Hypothalamus (tissue), 51 donors: ENCODE measurements at places on chromosomes 5 and 9.

- no peak for DNase-seq
Observed at GRCh38 chr5:151078490-151079262, 2.2 kb downstream of the TNIP1 start.

DNA sequence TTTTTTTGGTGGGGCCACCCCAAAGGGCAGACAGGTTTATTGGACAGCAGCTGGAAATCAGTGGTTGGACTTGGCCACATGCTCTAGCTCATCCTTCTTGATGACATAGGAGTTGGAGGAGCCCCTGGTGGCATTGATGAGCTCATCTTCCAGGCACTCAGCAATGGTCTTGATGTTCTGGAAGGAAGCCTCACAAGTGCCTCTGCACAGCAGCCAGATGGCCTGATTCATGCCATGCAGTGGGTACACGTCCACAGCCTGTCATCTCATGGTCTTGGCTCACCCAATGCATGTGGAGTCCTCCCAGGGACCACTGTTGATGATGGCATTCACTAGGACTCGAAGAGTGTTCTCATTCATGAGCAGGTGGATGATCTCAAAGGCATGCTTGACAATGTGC lies 11.3 kb upstream of the RCL1 start:
- no peak for DNase-seq

DNA sequence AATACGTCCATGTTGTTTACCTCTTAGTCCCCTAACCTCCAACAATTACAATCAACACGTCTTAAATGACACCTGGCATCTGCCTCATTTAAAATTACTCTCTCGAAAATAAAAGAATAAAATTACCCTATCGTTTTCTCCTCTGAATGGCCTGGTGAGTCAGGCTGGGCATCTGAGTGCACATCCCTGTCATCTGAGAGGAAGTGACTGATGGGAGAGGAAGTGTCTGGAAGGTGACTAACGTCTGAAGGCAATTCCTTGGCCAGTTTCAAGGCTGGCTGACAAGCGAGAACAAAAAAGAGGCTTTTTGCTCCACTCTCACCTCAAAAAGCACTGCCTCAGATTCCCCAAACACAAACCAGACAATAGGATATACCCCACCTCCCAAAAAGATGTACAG lies 57.7 kb downstream of the MAPKAP1 start:
- DNase-seq, result no peak

DNA sequence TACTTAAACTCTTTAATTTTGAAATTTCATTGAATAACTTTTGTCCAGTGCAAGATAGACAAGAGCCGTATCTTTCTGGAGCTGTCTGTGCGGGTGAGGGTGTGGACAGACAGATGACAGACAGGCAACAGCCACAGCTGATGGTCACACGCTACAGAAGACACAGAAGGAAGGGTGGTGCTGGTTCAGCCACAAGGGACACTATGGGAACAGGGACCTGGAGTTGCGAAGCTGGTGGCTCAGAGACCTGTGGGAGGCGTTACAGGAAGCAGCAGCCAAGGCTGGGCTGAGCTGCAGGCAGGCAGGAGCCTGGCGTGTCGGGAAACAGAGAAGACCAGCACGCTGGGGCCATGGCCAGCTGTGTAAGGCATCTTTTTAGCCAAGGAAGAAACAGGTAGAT lies 104.4 kb downstream of the WNK2 start:
- no peak for DNase-seq

DNA sequence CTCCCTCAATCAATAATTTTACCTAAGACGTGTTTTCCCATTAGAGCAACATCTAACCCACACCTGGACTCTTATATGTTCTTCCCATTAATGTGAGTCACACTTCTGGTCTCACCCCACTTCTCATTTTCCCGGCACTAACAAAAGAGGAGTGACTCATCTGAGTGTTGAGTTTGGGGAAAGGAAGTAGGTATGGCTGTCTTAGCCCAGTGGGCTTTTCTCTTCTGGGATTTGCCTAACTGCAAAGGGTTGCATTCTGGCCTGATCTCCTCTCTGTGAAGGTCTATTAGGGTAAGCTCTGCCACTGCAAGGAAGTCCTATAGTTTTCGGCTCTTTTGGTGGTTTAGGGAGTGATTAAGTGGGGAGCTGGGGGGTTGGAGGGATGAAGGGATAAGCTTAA lies 195.6 kb downstream of the KIAA0825 start:
- no peak for DNase-seq

DNA sequence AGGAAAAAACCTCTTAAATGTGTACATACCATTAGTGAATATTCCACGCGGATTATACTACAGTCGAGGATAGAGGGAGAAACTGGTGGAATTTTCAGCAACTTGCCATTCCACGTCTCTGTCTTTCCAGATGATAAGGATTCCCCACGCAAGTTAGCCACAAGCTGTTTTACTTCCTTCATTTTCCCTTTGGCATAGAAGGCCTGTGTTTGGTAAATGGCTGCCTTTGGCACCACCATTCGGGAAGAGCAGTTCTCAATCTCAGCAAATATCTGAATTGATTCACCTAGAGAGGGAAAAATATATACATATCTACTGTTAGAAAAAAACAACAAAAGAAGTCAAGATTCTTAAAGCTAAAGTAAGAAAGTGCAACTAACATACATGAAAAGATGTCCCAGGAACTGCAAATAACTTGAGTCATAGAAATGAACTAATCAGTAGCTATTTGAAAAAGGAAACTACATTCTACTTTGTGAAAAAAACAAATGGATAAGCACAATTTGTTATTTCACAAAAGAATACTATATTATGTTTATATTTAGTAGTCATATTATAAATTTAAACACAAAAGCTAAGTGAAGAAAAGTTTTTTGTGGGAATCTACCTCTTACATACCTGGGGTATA lies 8.1 kb downstream of the ARRDC3 start:
- no peak for DNase-seq

DNA sequence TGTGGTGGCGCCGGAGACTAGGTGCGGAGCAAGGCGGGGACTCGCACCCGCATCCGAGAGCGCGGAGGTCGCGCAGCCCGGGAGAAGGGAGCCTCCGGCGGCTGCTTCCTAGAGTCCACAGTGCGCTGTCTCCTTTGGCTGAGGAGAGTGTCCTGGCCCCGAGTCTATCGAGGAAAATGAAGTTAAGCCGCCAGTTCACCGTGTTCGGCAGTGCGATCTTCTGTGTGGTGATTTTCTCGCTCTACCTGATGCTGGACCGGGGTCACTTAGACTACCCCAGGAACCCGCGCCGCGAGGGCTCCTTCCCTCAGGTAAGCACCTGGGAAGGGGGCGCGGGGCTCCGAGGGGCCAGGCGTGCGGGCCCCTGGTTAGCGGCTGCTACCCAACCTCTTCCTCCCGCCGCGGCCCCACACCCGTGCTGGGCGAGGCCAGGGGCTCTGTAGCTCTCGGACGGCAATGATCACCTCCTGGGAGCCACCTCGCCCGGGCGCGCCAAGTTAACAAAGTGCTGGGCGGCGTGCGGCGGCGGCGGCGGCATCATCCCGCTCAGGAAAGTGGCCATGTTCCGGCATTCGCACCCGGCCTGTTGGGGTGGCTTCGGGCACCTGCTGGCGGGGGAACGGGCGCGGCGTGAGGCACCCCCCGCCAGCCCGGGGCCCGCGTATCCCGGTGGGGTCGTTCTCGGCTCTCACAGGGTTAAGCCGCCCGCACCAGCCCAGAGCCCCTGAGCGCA lies 681 bp downstream of the MAN2A1 start:
- no peak for DNase-seq

- DNase-seq, result no peak
Observed at GRCh38 chr5:107257885-107258520, 412.7 kb downstream of the EFNA5 start.

- no peak for DNase-seq
Observed at GRCh38 chr5:160467555-160468362, 46.1 kb downstream of the PTTG1 start.

DNA sequence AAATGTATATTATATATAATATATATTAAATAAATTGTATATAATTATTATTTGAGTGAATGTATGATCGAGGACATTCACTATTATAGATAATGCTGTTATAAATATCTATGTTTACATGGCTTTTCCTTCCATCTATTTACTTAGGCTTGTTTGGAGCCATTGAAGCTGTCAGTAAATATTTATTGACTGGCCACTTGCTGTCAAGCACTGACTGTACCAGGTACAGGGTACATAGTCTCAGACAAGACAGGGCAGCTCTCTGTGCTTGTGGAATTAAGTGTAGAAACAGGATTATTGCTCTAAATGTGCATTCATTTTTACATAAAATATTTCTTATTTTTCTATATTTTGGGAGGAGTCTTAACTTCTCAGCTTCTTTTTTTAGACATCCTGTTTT lies 16.4 kb downstream of the FAXDC2 start:
- no peak for DNase-seq

- DNase-seq, result no peak
Observed at GRCh38 chr5:32538031-32538547, 47.3 kb upstream of the SUB1 start.

DNA sequence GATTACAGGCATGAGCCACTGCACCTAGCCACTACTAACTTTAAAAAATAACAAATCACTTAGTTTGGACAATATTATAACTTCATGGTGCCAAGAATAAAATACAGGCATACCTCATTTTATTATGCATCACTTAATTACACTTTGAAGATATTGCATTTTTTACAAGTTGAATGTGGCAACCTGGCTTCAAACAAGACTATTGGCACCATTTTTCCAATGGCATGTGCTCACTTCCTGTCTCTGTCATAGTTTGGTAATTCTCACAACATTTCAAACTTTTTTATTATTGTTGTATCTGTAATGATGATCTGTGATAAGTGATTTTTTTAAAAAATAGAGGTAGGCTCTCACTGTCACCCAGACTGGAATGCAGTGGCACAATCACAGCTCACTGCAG lies 49.9 kb upstream of the ERBIN start:
- DNase-seq, result no peak

- DNase-seq, result no peak
Observed at GRCh38 chr9:130036099-130036498, 6.9 kb downstream of the FNBP1 start.

DNA sequence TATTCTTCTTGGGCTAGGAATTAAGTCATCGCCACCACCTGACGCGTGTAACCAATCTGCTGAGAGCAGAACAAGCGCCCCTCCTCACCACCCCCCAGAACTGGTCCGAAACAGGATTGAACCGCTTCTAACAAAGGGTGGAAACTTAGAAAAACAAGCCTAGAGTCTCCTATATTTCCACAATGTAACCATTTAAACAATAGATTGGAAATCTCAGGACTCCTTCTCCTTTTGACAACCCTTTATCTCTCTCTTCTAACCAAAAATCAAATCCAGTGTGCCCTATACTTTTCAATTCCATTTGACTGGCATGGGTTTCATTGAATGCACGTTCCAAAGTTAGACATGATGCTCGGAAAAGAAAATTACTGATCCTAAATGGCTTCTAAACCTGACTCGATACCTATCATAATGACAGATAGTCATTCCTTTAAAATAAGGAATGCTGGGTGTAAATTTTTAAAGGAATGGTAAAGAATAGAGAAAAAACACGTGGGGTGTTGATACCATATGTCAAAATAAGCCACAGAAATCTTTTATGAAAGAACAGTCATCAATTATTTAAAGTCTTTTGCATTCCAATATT lies 1.2 kb downstream of the ARRDC3 start:
- DNase-seq, result peak; percentile 21

DNA sequence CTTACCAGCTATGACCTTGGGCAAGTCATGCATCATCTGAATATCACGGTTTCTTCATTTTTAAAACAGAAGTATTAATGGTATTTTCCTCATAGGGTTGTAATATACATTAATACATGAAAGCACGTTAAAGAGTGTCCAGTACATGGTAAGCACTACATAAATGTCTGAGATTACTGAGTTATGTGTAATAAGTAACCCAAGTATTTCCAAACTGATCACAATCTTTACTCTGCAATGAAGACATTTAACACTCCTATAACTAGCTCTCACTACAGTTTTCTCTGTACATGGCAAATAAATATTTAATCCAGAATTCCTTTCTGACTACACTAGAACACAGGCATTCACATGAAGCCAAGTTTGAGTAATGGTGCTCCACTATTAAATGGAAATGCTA lies 4.0 kb downstream of the GLDC start:
- no peak for DNase-seq

GRCh38 chr5:172451771-172452197 lies 2.5 kb downstream of the SH3PXD2B start:
- no peak for DNase-seq

DNA sequence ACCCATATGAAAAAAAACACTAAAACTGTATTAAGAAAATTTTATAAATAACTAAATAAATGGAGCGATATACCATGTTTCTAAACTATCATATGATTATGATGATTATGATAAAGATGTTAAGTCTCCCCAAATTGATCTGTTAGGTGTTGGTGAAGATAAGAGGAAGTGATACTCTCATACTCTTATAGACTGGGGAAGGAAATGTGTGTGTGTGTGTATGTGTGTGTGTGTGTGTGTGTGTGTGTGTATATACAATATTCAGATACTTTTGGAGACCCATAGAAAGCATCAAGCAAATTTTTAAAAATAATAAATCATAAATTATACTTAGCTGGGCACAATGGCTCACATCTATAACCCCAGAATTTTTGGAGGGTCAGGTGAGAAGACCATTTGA lies 62.9 kb downstream of the TMEM232 start:
- no peak for DNase-seq

- no peak for DNase-seq
Observed at GRCh38 chr5:9850456-9850855, 220.3 kb upstream of the TAS2R1 start.

DNA sequence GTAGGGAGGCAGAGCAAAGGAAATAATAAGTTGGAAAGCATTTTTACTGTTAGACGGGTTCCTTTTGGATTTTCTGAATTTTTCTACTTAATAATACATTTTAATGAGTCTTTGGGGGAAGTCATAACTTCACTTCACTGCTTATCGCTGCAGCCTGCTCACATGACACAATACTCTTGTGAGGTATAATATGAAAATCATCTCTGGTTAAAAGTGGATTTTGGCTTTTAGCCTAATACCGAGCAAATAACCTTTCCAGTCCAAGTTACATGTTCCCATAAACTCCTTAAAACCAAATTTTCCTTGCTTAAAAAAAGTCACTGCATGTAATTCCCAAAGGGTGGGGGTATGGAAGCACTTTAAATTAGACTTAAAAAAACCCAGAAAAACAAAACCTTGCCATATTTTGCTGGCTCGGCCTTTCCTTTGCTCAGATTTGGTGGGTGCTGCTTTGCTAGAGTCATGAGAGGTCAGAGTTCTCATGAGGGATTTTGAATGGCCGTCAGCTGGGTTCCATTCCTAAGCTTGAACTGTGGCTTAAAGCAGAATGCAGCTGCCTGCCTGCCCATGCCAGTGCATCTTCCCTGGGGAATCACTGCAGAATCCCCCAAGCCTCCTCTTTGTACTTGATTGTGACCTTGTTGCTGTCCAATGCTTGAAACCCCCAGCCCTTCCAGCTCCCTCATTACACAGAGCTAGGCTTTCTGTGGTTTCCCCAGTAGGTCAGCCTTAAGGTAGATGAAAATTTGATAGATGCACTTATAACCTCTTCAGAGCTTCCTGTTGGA lies 331.8 kb downstream of the KDM4C start:
- DNase-seq, result no peak

GRCh38 chr9:127392166-127392565 lies 4.8 kb upstream of the SLC2A8 start:
- DNase-seq, result no peak

- no peak for DNase-seq
Observed at GRCh38 chr9:99876190-99876589, 30.3 kb upstream of the STX17 start.
